ENCODE measurements at places on chromosomes 2 and 18. TPM values are rescaled to one million over a fixed set of nuclear protein-coding genes. Genes with fewer than 3 reads are reported as not detected.
A peak's percentile ranks its signal among the peaks of the same experiment; 100 is the strongest.

The LINC00305 gene
- not detected for polyA plus RNA-seq

The ZEB2 gene
- 8.1 TPM for polyA plus RNA-seq

The GLB1L gene
- 4.3 TPM for polyA plus RNA-seq

The MROH2A gene
- polyA plus RNA-seq = not detected

The SRBD1 gene
- 9.0 TPM for polyA plus RNA-seq

GRCh38 chr18:49487711-49488310, 777 bp upstream of the C18orf32 start:
- H3K36me3 ChIP-seq = peaks cover 26% of the 10 kb centered on the region
- no peaks in the 10 kb centered on the region for H3K27me3 ChIP-seq
- no peak for DNase-seq
- H3K4me3 ChIP-seq = peak overlapping the region; percentile 91
- H3K27ac ChIP-seq = peak overlapping the region; percentile 96

- no peak overlapping the region for H3K27ac ChIP-seq
- no peaks in the 10 kb centered on the region for H3K36me3 ChIP-seq
- no peaks in the 10 kb centered on the region for H3K4me1 ChIP-seq
- H3K27me3 ChIP-seq = no peaks in the 10 kb centered on the region
- H3K4me3 ChIP-seq = no peak overlapping the region
- DNase-seq = no peak
Measured at GRCh38 chr2:129004485-129004884, 685.8 kb upstream of the HS6ST1 start.

- DNase-seq = no peak
- H3K27ac ChIP-seq = no peak overlapping the region
- no peaks in the 10 kb centered on the region for H3K27me3 ChIP-seq
- H3K36me3 ChIP-seq = peaks cover 90% of the 10 kb centered on the region
- H3K4me1 ChIP-seq = no peaks in the 10 kb centered on the region
- no peak overlapping the region for H3K4me3 ChIP-seq
Measured at GRCh38 chr2:210458395-210458794, 18.2 kb downstream of the LANCL1 start.

GRCh38 chr2:34602262-34602661, 1003.2 kb upstream of the FAM98A start:
- no peaks in the 10 kb centered on the region for H3K27me3 ChIP-seq
- no peaks in the 10 kb centered on the region for H3K4me1 ChIP-seq
- DNase-seq = no peak
- no peak overlapping the region for H3K4me3 ChIP-seq
- H3K27ac ChIP-seq = no peak overlapping the region

- H3K36me3 ChIP-seq = no peaks in the 10 kb centered on the region
- no peak overlapping the region for H3K4me3 ChIP-seq
- no peak for DNase-seq
- H3K4me1 ChIP-seq = no peaks in the 10 kb centered on the region
- no peaks in the 10 kb centered on the region for H3K27me3 ChIP-seq
Measured at GRCh38 chr18:71450257-71450656, 1093.9 kb downstream of the CBLN2 start.

GRCh38 chr2:9793156-9793917, 49.9 kb upstream of the TAF1B start:
- H3K27ac ChIP-seq = no peak overlapping the region
- no peaks in the 10 kb centered on the region for H3K4me1 ChIP-seq
- H3K27me3 ChIP-seq = no peaks in the 10 kb centered on the region

- no peak overlapping the region for H3K4me3 ChIP-seq
- H3K27ac ChIP-seq = no peak overlapping the region
- no peaks in the 10 kb centered on the region for H3K4me1 ChIP-seq
Measured at GRCh38 chr2:188588235-188588634, 296.6 kb downstream of the GULP1 start.

GRCh38 chr2:223751012-223751411, 86.4 kb downstream of the AP1S3 start:
- no peak for DNase-seq
- no peak overlapping the region for H3K4me3 ChIP-seq
- H3K4me1 ChIP-seq = no peaks in the 10 kb centered on the region
- H3K36me3 ChIP-seq = no peaks in the 10 kb centered on the region

DNA sequence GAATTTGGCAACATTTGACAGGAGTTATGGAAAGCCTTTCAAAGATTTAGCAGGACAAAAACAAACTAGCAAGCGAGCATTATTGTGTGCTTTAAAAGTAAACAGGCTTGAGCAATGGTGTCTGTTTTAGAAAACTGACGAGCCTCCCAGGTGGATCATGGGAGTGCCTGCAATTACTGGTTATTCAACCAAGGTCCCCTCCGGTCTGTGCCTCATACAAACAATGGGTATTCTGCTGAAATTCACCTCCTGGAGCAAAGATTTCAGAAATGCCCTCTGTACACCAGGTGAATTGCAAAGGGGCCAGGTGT, 22.4 kb downstream of the RTP5 start:
- no peaks in the 10 kb centered on the region for H3K36me3 ChIP-seq
- H3K4me1 ChIP-seq = peaks cover 7% of the 10 kb centered on the region

DNA sequence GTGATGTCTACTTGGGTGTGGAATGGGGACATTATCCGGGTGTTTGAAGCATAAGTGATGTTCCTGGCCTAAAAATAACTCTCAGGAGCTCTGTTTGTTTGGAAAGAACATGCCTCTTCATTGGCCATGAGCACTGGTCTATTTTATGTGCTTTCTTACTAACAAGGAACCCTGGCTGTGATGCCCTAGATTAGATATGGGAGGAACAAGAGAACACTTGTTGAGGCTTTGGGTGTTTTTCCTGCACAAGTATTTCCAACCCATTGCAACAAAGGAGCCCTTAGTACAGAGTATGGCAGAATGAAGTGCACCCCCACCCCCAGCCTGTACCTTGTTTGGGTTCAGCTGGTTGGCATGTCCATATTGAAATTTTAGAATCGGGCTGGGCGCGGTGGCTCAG, 95.9 kb downstream of the SLC4A3 start:
- H3K27me3 ChIP-seq = no peaks in the 10 kb centered on the region
- H3K4me3 ChIP-seq = no peak overlapping the region
- no peak overlapping the region for H3K27ac ChIP-seq
- no peaks in the 10 kb centered on the region for H3K36me3 ChIP-seq
- no peak for DNase-seq

GRCh38 chr2:201176081-201176481, 6.9 kb upstream of the CASP10 start:
- no peak overlapping the region for H3K27ac ChIP-seq
- no peak overlapping the region for H3K4me3 ChIP-seq
- no peaks in the 10 kb centered on the region for H3K36me3 ChIP-seq

DNA sequence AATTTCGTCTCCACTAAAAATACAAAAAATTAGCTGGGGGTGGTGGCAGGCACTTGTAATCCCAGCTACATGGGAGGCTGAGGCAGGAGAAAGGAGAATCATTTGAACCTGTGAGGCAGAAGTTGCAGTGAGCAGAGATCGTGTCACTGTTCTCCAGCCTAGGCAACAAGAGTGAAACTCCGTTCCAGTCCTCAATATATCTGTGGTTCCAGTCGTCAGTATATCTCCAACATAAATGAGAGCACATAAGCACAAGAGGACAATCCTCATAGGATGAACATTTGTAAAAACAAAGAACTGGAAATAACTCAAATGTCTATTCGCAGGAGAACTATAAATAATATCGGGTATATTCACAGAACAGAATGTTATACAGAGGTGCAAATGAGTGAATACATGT, 13.1 kb upstream of the PLEK start:
- no peaks in the 10 kb centered on the region for H3K27me3 ChIP-seq
- no peaks in the 10 kb centered on the region for H3K4me1 ChIP-seq
- no peak overlapping the region for H3K27ac ChIP-seq
- no peaks in the 10 kb centered on the region for H3K36me3 ChIP-seq
- DNase-seq = no peak

GRCh38 chr2:181394741-181395437, 62.3 kb upstream of the ITGA4 start:
- H3K36me3 ChIP-seq = no peaks in the 10 kb centered on the region
- no peak overlapping the region for H3K27ac ChIP-seq
- H3K4me3 ChIP-seq = no peak overlapping the region
- H3K4me1 ChIP-seq = peaks cover 4% of the 10 kb centered on the region

DNA sequence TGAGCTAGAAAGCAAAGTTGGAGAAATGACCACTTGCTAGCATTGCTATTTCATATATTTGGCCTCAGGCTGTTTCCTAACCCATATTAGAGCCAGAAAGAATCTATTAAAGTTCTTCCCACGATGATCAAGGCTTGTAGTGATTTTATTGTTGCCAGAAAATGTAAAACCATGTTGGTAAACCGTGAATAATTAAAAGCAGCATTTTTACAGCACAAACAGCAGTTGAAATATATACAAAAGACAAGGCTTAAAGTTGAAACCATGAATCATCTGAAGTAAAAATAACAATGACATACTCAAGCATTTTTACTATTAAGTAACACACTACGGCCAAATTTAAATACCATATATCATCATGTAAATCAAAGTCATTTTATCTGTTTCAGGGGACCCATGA, 27.7 kb upstream of the DSC3 start:
- no peak for DNase-seq
- no peak overlapping the region for H3K4me3 ChIP-seq
- no peaks in the 10 kb centered on the region for H3K4me1 ChIP-seq
- H3K36me3 ChIP-seq = no peaks in the 10 kb centered on the region

- H3K27ac ChIP-seq = peak overlapping the region; percentile 88
- no peaks in the 10 kb centered on the region for H3K27me3 ChIP-seq
- H3K4me1 ChIP-seq = no peaks in the 10 kb centered on the region
- H3K36me3 ChIP-seq = no peaks in the 10 kb centered on the region
- DNase-seq = no peak
Measured at GRCh38 chr2:95525294-95526035, 40.9 kb upstream of the TRIM43B start.

GRCh38 chr2:239164335-239164871, 236.4 kb downstream of the HDAC4 start:
- H3K27ac ChIP-seq = no peak overlapping the region
- H3K4me3 ChIP-seq = no peak overlapping the region
- H3K36me3 ChIP-seq = peaks cover 25% of the 10 kb centered on the region
- peak; percentile 47 for DNase-seq

- H3K4me3 ChIP-seq = no peak overlapping the region
- H3K27ac ChIP-seq = no peak overlapping the region
- no peaks in the 10 kb centered on the region for H3K4me1 ChIP-seq
Measured at GRCh38 chr2:15920696-15921095, 19.7 kb upstream of the MYCN start.
